Left hindlimb (tissue), 1 donor: ENCODE measurements at places on chromosomes 7 and 10.

- no peak for DNase-seq
Observed at GRCh38 chr7:13327669-13328068, 640.2 kb downstream of the ARL4A start.

- no peak for DNase-seq
Observed at GRCh38 chr10:112960151-112960681, 10.2 kb downstream of the TCF7L2 start.

DNA sequence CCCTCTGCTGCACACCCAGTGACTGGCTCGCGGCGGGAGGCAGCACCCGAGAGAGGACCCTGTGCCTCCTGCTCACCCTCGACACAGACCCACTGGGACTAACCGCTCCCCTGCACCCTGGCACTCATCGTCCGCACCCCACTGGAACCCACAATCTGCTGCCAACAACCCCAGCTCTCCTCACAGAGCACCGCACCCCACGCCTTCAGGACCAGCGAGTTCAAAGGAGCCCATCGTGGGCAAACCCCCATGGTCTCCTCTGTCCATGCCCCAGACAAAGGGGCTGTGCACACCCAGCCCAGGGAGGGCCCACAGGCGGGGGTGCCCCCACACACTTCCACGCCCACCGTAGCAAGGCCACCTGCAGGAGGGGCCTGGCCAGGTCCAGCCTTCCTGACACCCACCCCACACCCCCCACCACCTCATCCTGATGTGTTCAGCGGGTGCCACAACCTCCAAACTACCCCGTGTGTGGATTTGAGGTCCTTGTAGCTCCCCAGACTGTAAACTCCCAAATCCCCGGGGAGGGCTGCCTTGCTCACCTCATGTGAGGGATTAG is 14.0 kb downstream of the RASGEF1A start:
- DNase-seq = peak; percentile 21

GRCh38 chr7:4819560-4820404 is 42.0 kb downstream of the PAPOLB start:
- DNase-seq = peak; percentile 75

- no peak for DNase-seq
Observed at GRCh38 chr7:155544485-155544884, 1.9 kb downstream of the CNPY1 start.

DNA sequence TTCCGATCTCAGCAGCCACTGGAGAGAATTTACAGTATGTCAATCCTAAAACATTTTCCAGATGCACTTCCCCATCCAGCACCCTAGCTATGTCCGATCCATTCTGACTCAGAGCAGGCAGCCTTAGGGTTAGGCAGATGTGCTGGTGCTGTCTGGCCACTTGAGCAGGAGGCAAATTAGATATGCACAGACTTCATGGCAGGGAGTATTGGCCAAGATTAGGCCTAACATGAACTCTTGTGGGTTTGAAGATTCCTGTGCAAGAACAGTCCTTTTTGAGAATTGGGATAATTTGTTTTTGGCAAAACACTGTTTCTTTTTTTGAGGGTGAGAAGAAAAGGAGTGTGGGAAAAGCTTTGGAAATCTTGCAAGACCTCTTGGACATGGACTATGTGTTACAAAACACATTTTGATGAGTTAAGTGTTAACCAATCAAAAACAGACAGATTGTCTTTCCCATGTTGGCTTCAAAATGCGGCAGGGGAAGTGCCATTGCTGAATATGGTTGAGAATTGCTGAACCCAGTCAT is 218.6 kb upstream of the INHBA start:
- no peak for DNase-seq

GRCh38 chr7:113504691-113505090 is 386.3 kb upstream of the SMIM30 start:
- no peak for DNase-seq

DNA sequence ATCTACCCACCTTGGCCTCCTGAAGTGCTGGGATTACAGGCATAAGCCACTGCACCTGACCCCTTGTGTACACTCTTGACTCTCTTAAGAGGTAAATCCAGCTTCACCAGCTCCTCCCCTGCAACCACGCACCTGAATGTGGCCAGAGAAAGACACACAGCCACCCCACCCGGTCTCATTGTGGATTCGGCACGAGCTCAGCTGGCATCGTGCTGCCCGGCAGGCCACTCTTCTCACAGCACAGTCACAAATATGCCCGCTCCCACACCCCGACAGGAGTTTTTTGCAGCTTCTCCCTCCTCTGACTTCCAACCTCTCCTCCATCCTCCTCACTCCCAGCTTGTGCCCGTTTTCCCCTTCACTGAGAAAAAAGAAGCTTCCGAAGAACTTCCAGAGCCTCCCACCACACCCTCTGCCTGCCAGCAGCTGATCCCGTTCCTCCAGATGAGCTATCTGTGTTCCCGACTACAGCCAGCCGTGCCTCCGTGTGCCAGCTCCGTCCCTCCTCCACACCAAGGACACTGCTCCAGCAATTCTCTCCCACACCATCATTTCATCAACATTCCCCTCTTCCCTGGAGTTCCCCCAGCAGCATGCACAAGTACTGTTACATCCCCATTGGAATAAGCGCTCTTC is 8.0 kb upstream of the SMARCD3 start:
- no peak for DNase-seq

DNA sequence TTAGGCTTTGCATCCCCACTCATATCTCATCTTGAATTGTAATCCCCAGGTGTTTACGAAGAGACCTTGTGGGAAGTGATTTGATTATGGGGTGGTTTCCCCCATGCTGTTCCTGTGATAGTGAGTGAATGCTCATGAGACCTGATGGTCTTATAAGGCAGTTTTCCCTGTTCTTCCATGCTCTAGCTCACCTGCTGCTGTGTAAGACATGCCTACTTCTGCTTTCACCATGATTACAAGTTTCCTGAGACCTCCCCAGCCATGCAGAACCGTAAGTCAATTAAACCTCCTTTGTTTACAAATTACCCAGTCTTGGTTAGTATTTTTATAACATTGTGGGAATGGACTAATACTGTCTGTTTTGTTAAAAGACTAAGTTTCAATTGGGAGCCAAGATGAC is 35.3 kb upstream of the ZNF92 start:
- no peak for DNase-seq

- DNase-seq = no peak
Observed at GRCh38 chr10:82814635-82815034, 939.6 kb downstream of the NRG3 start.

- no peak for DNase-seq
Observed at GRCh38 chr10:95792874-95793285, 36.9 kb downstream of the ENTPD1 start.

DNA sequence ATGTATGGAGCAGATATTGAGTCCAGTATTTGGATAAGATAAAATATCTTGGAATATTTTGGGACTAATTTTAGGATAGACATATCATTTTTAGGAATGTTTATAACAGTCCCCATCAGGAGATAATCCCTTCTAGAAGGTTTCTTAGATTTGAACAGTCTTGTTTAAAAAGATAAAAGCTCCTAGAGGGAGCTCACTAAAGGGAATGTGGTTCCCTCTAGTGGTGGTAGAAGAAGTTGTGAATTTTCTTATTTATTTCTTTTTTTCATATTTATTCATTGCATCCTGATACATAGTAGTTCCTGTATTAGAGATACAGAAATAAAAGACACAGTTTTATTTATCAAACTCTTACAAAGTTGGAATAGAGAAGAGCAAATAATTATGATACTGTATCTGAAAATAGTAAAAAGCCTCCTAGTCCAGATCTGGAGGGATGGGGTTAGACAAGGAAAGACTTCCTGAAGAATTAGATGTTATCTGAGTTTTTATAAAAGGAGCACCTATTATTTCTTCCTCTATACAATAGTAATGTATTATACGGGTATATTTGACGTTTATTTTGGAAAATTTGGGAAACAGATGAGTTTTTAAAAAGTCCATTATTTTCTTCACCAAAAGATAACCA is 24.5 kb upstream of the KLF14 start:
- no peak for DNase-seq

GRCh38 chr10:23095966-23096801 is 805 bp downstream of the MSRB2 start:
- peak; percentile 81 for DNase-seq
